ENCODE measurements at places on chromosomes 7 and 10.

DNA sequence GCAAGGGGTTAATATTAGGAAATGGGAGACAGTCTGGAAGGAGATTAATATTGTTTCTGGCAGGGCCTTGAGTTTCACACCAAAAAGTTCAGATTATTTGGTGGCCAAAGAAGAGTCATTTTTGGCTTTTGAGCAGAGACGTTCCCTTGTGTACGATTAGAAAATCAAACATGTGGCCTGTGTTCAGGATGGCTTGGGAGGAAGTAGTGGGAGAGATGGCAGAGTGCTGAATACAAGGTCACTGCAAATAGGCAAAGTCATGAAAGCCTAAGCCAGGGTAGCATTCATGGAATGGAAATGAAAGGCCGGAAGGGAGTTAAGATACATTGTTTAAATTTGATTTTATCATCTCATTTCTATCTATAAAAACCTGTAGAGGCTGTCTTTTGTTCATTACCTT lies 9.5 kb upstream of the GGCT start:
- no peak for DNase-seq

DNA sequence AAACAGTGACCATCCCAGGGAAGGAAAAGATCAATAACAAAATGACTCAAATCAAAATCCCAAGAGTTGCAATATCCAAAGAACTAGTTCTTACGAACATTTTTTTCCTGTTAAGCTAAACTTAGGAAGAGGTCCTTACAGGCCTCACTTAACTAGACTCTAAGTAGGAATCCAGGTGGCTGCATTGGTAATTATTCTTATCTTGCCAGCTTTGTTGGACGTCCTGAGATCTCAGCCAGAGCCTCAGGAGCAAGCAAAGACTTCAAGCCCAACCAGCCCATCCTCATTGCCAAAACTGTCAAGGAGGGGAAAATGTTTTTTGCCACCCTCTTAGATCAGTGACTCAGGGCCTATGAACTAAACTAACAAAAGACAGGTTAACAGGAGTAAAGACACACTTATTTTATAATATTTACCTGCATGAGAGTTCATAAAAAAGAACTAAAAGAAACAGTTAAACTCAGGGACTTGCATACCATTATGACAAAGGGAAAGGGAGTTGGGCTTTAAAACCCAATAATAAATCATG lies 18.3 kb upstream of the PPP1R9A start:
- no peak for DNase-seq

GRCh38 chr7:80699721-80700256 lies 61.3 kb downstream of the CD36 start:
- DNase-seq, result no peak

GRCh38 chr7:155163696-155164095 lies 93.6 kb downstream of the HTR5A start:
- no peak for DNase-seq

DNA sequence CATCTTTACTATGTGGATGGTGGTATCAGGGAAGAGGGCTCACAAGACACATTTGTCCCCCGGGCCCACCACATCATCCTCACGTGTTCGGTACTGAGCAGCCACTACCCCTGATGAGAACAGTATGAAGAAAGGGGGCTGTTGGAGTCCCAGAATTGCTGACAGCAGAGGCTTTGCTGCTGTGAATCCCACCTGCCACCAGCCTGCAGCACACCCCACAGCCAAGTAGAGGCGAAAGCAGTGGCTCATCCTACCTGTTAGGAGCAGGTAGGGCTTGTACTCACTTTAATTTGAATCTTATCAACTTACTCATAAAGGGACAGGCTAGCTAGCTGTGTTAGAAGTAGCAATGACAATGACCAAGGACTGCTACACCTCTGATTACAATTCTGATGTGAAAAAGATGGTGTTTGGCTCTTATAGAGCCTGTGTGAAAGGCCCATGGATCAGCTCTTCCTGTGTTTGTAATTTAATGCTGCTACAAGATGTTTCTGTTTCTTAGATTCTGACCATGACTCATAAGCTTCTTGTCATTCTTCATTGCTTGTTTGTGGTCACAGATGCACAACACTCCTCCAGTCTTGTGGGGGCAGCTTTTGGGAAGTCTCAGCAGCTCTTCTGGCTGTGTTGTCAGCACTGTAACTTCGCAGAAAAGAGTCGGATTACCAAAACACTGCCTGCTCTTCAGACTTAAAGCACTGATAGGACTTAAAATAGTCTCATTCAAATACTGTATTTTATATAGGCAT lies 9.1 kb upstream of the CSGALNACT2 start:
- DNase-seq, result no peak

DNA sequence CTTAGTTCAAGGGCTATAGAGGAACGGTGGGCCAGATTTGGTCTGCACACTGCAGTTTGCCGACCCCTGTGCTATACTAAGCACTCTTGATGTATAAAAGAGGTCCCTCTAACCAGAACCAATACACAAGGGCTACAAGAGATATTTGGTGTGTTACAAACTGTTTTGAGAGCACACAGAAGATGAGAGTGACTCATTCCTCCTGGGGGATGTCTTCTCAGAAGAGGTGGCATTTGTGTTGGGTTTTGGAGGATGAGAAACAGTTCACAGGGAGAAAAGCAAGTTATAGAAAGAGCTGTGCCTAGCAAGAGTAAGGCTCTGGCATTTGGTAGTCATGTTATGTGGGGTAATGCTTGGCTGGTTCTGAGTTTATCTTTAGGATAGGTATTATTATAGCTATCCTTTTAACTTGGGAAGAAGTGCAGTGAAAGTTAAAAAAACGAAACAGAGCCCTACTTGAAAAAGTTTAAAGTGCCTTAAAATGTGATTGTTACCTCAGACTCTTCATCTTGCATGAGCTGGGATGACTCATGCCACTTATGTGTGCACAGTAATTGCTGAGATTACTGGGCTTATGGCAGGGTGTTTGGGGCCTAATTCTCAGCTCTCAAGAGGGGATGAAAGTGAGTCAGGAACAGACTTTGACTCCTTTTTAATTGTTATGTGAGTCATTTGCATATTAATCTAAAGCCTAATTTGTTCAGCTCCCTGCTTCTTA lies 160.4 kb downstream of the KIF20B start:
- DNase-seq, result no peak

- no peak for DNase-seq
Observed at GRCh38 chr10:14773551-14774213, 1.0 kb downstream of the FAM107B start.

DNA sequence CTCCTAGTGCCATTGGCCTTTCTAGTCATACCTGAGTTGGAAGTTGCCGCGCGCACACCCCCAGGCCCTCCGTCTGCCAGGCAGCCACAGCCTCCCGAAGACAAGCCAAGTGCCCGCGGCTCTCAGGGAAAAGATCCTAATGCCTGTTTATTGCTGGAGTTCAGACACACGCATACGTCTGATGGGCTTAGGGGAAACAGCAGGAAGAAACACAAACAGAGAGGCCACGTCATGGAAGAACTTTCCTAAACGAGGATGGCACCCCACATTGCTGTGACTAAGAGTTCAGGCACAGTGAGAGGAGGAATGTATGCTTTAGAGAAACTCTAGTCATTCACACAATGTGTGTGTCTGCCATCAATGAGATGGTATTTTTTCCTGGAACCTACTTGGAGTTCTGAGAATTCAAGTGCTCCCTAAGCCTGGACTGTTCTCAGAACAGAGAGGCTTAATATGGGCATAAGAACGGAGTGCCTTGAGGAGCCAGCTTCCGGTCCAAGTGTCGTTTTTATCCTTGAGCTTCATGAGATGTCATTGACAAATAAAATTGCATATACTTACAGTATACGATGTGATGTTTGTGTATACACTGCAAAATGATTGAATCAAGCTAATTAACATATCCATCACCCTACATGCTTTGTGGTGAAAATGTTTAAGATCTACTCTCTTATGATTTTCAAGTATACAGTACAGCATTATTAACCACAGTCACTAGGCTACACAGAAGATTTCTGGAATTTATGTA lies 11.6 kb upstream of the RBP3 start:
- no peak for DNase-seq

DNA sequence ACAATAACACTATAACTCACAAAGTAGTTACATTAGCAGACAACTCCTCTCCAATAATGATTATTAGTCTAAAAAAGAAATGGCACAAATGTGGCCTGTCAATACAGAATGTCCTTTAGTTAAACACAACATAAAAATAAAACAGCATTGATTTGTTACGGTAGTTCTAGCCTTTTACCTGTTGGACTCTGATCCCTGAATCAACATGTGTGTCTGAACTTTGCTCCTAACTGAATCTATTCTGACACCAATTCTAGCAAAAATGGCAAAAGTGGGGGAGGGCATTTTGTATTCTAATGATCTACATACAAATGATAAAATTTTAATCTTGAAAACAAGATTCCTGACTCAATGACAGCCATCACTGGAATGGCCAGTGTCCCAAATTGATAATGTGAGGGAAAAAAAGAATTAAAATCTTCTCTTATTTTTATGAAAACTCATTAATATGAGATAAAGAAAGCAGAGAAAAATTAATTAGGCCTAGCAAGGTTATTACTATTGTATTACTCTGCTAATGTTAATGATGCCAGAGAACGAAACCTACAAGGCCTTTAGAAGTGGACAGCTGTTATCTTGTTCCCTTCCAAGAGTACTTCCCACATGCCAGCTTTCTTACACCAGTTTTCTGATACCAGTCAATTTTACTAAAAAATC lies 30.2 kb downstream of the FRA10AC1 start:
- no peak for DNase-seq

GRCh38 chr10:58028597-58029366 lies 238.9 kb downstream of the IPMK start:
- no peak for DNase-seq

GRCh38 chr10:100534726-100535125 lies 1.0 kb upstream of the HIF1AN start:
- DNase-seq, result no peak

- no peak for DNase-seq
Observed at GRCh38 chr7:128164061-128164954, 76.8 kb upstream of the LEP start.

DNA sequence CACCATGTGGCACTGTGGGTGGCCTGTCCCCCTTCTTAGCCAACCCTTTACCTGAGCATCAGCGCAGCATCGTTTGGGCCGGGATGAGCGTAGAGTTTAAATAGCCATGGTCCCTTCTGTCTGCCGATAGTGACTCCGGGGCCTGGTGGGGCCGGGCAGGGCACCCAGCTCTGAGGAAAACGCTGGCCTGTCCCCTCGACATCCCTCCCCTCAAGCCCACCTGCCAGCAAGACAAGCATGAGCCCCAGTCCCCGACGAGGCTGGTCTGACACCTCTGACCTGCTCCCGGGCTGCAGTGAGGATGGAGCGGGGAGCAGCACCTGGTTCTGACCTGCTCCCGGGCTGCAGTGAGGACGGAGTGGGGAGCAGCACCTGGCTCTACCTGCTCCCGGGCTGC lies 31.1 kb upstream of the CNPY1 start:
- DNase-seq, result no peak
